Activated CD8-positive, alpha-beta T cell treated with anti-CD3 and anti-CD28 coated beads, Interleukin-2, amount 10 ng/mL, durations not matched to agents 7 days and 5 days (primary cell): ENCODE measurements at places on chromosomes 5 and 9. TPM values are rescaled to one million over a fixed set of nuclear protein-coding genes. Genes with fewer than 3 reads are reported as not detected.

The GRM6 gene
- not detected for total RNA-seq

The PCDHB14 gene
- not detected for total RNA-seq

The ABO gene
- total RNA-seq: not detected

The CAMSAP1 gene
- 20.3 TPM for total RNA-seq

The ZDHHC11 gene
- 11.9 TPM for total RNA-seq

The TOR2A gene
- total RNA-seq: 27.0 TPM

The DMRT3 gene
- not detected for total RNA-seq

The C5orf52 gene
- not detected for total RNA-seq

The DNAJB5 gene
- total RNA-seq: 5.1 TPM

The PTPN3 gene
- not detected for total RNA-seq

The ADAMTS19 gene
- total RNA-seq: not detected

The DPH7 gene
- total RNA-seq: 36.8 TPM

The GABRA1 gene
- total RNA-seq: not detected

The PAIP1 gene
- 31.8 TPM for total RNA-seq

The ARID3C gene
- total RNA-seq: not detected

The CMYA5 gene
- 0.40 TPM for total RNA-seq

The ISL1 gene
- total RNA-seq: not detected

The MEGF10 gene
- not detected for total RNA-seq

The TPPP gene
- total RNA-seq: 0.08 TPM

The HRCT1 gene
- not detected for total RNA-seq

The NPR3 gene
- total RNA-seq: not detected

The CAMK2A gene
- not detected for total RNA-seq

The NIM1K gene
- total RNA-seq: 0.61 TPM

The CBY3 gene
- total RNA-seq: 0.55 TPM

The PALM2AKAP2 gene
- total RNA-seq: not detected

The MLANA gene
- total RNA-seq: not detected

The DNAI1 gene
- total RNA-seq: not detected

The SLC6A18 gene
- not detected for total RNA-seq

The IFNA2 gene
- not detected for total RNA-seq

The CCL27 gene
- total RNA-seq: not detected

The SLC31A2 gene
- 2.0 TPM for total RNA-seq

The RAD17 gene
- 22.6 TPM for total RNA-seq

The LHFPL2 gene
- 0.34 TPM for total RNA-seq

The NUTM2G gene
- not detected for total RNA-seq

The C5orf58 gene
- total RNA-seq: not detected

The CDX1 gene
- not detected for total RNA-seq

The IL13 gene
- total RNA-seq: 1.4 TPM

The GLT6D1 gene
- total RNA-seq: not detected

The PCDHB16 gene
- total RNA-seq: not detected

The PCAT7 gene
- not detected for total RNA-seq
